Adrenal gland (tissue), 19 donors: ENCODE measurements at places on chromosomes 13 and 19. TPM values are rescaled to one million over a fixed set of nuclear protein-coding genes. Genes with fewer than 3 reads are reported as not detected.

ZNF99 gene
- 0.04 TPM for polyA plus RNA-seq

GRK1 gene
- 0.04 TPM for polyA plus RNA-seq

PSG7 gene
- polyA plus RNA-seq: not detected

ZNF441 gene
- polyA plus RNA-seq: 4.4 TPM

TEX26 gene
- 0.32 TPM for polyA plus RNA-seq

SLC25A41 gene
- polyA plus RNA-seq: not detected

PRKCG gene
- not detected for polyA plus RNA-seq

VSTM2B gene
- 0.17 TPM for polyA plus RNA-seq

APOC1 gene
- polyA plus RNA-seq: 2,292 TPM

RABAC1 gene
- polyA plus RNA-seq: 303 TPM

ZNF816 gene
- polyA plus RNA-seq: 4.3 TPM

KLF5 gene
- polyA plus RNA-seq: 5.6 TPM

KIR2DL1 gene
- polyA plus RNA-seq: 0.15 TPM

TNNI3 gene
- polyA plus RNA-seq: 25.3 TPM

SPRED3 gene
- polyA plus RNA-seq: 1.4 TPM

GZMM gene
- 1.9 TPM for polyA plus RNA-seq

TIMM50 gene
- polyA plus RNA-seq: 118 TPM

SIGLEC9 gene
- polyA plus RNA-seq: 3.6 TPM

ZNF506 gene
- 4.7 TPM for polyA plus RNA-seq

NAXD gene
- polyA plus RNA-seq: 48.5 TPM

RANBP3 gene
- polyA plus RNA-seq: 60.9 TPM

PLIN5 gene
- 44.3 TPM for polyA plus RNA-seq

LIM2 gene
- polyA plus RNA-seq: not detected

ZNF850 gene
- 1.1 TPM for polyA plus RNA-seq

FFAR3 gene
- not detected for polyA plus RNA-seq

ZSCAN18 gene
- polyA plus RNA-seq: 62.9 TPM

DIAPH3 gene
- polyA plus RNA-seq: 0.84 TPM

ZNF526 gene
- polyA plus RNA-seq: 2.9 TPM

ADAMTSL5 gene
- 0.79 TPM for polyA plus RNA-seq

MYADM gene
- 22.7 TPM for polyA plus RNA-seq

IGFL1 gene
- not detected for polyA plus RNA-seq

SHKBP1 gene
- polyA plus RNA-seq: 157 TPM

PHLDB3 gene
- polyA plus RNA-seq: 54.5 TPM

GRIN3B gene
- polyA plus RNA-seq: not detected

WDR88 gene
- polyA plus RNA-seq: not detected

ZNF432 gene
- polyA plus RNA-seq: 31.5 TPM

ZNF665 gene
- 7.9 TPM for polyA plus RNA-seq

SULT2A1 gene
- polyA plus RNA-seq: 234 TPM

LILRB3 gene
- polyA plus RNA-seq: 2.8 TPM

ADGRE1 gene
- 0.07 TPM for polyA plus RNA-seq
